ENCODE measurements at places on chromosomes 5 and 9.
A peak's percentile ranks its signal among the peaks of the same experiment; 100 is the strongest.

- peak; percentile 72 for DNase-seq
Observed at GRCh38 chr9:112097712-112098688, 77.1 kb downstream of the SUSD1 start.

- DNase-seq: no peak
Observed at GRCh38 chr9:106704056-106704615, 158.8 kb upstream of the ZNF462 start.

GRCh38 chr9:1768561-1768960 lies 246.6 kb upstream of the SMARCA2 start:
- no peak for DNase-seq

GRCh38 chr5:132298298-132299212 lies 4.4 kb downstream of the SLC22A4 start:
- no peak for DNase-seq

DNA sequence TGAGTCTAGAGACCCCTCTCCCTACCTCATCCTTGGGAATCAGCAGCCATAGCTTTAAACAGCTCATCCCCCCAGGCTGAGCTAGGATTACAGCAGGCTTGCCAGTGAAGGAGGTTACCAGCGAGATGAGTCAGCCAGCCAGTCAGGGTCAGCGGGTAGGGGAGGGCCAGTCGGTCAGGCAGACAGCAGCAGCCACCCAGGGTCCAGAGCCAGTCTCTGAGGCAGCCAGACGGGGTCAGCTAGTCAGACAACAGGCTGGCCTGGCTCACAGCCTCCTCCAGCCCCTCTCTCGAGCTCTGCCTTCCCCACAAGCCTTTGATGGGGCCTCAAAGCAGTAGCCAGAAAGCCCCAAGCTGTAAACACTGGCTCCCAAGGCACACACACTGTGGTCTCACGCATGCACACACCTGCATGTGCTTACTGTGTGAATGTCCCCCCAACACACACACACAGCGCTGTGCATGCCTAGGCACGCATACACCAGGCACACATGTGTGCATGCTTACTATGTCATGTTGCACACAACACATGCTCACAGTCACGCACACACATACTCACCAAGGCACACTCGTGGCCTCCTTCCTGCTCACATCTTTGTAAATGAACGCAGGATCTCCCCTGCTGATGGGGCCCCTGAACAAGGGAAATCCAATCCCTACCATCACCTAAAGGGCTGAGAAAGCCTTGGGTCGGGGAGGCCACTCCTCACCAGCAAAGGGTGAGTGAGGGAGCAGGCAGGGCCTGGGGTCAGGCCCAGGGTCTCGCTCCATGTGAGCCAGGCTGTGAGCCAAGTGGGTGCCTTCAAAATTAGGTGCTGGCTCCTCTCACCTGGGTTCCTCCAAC lies 28.2 kb upstream of the CPLX2 start:
- DNase-seq: peak; percentile 37

- DNase-seq: no peak
Observed at GRCh38 chr5:139820130-139820529, 24.5 kb downstream of the PSD2 start.

DNA sequence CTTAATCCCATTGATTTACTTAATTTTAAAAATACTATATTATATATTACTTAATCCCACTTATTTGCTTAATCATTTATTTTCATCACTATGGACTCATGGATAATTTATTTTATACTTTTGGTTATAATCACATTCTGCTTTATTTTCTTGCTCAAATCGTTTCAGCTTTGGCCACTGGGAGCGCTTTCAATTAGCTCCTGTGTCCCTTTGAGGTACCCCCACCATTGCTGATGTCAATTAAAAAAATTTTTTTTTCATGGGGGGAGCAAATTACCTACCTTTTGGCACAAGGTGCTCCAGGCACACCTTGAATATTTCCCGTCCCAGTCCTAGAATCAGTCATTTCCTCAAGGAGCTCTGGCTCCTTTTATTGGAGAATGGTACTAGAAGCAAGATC lies 1.4 kb upstream of the TRIO start:
- no peak for DNase-seq

DNA sequence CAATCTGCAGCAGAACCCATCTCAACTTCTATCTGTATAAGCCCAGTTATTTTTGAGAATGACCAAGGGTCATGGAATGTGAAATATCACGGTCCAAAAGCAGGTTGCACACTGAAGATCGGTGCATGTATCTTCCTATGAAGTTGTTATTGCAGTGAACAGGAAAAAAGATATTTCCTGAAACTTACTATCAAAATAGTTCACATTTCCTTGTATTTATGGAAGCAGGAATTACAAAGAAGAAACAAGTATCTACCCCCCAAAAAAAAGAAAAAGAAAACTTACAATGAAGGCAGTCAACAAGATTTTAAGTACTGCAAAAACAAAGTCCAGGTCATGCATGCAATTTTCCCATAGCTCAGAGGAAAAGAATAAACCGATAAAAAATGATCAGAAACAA lies 70.0 kb downstream of the MPDZ start:
- DNase-seq: peak; percentile 1

GRCh38 chr5:119343052-119343451 lies 12.8 kb upstream of the TNFAIP8 start:
- no peak for DNase-seq

DNA sequence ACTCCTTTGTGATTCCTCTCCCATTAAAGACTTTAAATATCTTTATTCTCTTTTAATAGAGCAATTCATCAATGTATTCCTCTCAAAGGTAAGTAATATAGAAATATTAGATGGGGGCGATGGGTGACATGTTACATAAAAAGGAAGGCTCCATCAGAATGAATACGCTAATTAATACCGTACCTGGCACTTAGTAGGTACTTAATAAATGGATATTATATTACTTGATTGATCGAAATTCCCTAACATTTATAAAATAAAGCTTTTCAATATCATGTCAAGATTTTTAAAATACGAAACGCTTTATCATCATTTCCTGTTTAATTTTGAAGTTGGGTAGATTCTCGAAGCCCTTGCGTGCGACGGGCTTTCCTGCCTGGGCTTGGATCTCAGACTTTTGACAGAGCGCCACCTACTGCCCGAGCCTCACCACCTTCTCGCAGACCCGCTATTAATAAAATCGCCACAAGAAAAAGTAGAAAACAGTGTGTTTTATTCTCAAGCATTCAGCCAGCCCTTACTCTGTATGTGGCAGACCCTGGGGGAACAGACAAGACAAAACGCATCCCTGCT lies 99.4 kb downstream of the C5orf15 start:
- peak; percentile 77 for DNase-seq

GRCh38 chr9:38003230-38003629 lies 65.8 kb downstream of the SHB start:
- no peak for DNase-seq

DNA sequence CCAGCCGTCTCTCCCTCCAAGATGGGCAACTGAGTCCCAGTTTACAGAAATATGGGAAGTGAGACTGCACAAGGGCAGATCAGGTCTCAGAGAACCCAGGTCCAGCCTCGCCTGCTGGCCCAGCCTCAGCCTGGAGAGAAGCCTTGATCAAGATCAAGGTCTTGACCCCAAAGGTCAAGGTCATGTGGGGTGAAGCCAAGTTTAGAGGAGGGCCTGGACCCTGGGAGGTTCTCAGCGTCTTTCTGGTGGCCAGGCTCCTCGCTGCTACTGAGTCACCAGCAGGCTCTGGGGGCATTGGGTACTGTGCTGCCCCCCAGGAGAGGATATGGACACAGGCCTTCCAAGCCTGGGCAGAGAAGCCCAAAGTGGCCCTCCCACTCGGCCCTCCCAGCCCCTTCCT lies 8.8 kb downstream of the IPPK start:
- DNase-seq: no peak

GRCh38 chr5:113379936-113380806 lies 54.6 kb downstream of the TSSK1B start:
- DNase-seq: no peak

GRCh38 chr9:32965566-32965965 lies 35.9 kb downstream of the APTX start:
- DNase-seq: no peak

- DNase-seq: no peak
Observed at GRCh38 chr9:15371448-15371845, 51.2 kb upstream of the SNAPC3 start.

DNA sequence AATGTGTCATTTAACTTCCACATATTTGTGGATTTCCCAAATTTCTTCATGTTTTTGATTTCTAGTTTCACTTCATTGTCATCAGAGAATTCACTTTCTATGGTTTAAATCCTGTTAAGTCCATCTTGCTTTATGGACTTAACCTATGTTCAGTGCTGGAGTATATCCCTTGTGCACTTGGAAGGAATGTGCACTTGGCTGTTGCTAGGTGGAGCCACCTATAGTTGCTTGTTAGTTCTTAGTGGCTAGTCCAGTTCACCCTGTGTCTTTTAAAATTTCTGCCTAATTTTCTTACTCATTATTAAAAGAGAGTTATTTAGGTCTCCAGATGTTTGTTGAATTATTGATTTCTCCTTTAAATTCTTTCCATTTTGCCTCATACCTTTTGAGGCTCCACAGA lies 1472.5 kb upstream of the CDH6 start:
- no peak for DNase-seq

- DNase-seq: no peak
Observed at GRCh38 chr5:144060598-144060997, 109.9 kb downstream of the YIPF5 start.

DNA sequence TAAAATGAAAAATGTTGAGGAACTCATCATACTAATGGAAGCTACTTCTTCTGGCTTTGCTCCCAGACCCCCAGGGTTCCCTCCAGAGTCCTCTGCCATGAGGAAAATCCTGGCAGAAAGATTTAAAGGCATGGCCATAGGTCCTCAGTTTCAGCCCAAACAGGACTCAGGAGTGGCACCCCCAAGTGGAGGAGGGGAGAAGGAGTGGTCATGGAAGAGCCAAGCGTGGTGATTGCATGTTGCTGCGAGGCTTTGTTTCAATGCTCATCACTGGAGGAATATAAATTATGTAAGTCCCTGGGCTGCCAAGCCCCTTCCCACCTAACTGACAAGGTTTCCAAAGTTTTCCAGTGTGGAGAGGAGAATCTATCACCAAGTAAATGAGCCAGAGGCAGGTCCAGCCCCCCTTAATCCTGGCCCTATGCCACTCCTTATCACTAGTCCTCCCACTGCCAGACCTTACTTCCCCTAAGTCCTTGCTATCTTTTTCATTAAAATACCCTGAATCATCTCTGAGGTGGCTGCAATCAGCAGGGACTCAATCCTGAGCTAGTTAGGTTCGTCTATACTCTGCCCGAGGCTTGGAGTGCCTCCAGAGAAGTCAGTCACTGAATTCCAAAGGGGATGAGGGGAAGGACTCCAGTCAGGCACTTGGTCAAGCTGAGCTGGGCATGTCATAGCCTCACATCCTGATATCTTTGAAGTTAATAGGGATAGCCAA lies 70.7 kb upstream of the TAF1L start:
- peak; percentile 72 for DNase-seq

DNA sequence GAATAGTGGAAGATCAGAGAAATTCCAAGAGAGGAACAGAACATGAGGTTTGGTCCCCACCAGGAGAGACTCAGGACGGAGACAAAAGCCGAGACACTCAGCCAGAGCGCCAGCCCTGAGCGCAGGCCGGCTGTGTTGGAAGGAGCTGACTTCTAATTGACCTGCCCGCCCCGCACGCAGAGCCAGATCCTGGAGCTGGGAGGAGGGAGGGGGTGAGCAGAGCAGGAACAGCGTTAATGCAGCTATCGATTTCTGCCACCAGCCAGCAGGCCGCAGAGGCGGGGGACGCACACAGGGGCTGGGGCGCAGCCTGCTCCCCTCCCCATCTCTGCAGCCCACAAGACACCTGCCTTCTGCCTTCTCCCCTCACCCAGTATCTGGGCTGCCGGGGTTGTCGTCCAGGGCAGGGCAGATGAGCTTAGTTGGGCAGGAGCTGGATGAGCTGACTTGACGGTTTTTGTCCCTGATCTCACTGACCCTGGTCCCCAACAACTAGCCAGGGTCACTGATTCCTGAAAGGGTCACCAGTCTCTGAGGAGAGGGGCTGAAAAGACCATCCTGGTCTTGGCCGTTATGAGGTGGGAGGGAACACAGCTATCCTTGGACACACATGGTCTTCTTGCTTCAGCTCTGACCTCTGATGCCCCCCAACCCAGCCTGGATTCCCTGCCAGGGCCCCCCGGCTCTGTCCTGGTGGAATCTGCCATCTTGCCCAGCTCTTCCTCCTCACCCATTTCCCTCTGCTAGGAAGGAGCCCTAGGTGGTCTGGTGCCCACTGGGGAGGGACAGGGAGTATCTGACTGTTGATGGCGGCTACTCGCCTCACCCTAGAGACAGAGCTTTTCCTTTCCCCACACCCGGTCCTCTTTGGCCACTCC lies 29.8 kb downstream of the CXXC5 start:
- DNase-seq: no peak

DNA sequence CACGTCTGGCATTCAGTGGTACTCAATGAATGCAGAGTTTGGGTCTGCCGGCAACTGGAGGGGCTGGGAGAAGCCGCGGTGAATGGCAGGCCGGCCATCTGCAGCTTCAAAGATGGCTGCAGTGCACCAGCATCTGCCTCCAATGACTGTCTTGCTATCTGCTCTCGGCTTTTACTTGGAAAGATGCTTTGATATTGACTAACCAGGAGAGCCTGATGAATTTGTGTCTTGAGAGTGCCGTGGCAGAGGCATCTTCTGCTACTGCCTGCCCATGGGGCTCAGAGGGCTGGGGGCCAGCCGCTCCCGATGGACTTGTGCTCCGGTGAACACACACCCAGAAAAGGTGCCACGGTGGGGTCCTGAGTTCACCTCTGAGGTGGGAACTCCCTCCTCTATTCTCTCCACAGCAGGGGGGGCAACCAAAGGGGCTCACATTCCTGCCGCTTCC lies 164.5 kb downstream of the COL23A1 start:
- DNase-seq: no peak

GRCh38 chr9:4680750-4681149 lies 1.4 kb downstream of the CDC37L1 start:
- peak; percentile 66 for DNase-seq

GRCh38 chr5:38607396-38607795 lies 51.0 kb upstream of the LIFR start:
- DNase-seq: peak; percentile 56

GRCh38 chr9:21825637-21826036 lies 23.2 kb downstream of the MTAP start:
- DNase-seq: no peak

DNA sequence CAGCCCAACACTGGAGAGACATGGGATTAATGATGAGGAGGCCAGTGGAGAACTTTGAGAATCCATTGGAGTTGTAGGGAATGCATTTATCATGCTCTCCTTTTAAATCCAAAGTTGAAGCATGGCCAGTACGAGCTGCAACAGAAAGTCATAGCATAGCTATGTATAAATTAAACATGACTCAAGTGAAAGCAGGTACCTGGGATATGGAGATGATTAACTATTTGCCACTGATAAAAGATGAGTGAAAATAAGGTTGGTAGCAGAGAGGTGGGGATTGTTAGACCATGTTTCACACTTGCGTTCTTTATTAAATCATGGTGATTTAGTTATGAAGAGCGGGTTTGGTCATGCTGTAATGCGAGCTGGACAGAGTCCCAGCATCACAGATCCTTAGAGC lies 189.6 kb downstream of the ARHGEF28 start:
- DNase-seq: peak; percentile 72
